AG09309 (cell line): ENCODE measurements at places on chromosomes 6 and 20.

DNA sequence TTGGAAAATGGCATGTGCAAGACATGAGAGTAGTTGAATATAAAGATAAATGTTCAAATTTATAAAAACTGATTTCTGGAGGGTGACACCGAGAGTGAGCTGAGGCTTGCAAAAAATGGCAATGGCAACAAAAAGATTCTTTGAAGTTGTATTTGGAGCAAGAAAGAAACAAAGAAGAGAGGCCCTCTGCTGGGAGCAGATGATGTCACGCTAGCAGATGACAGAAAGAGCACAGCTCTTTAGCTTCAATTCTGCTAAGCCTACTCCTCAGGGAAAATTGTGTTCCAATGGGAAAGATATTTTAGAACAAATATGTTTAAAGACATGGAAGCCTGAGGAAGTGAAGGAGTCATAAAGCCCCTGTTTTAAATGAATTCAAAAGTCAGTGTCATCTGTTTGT is 125.3 kb upstream of the NOX3 start:
- no peak for DNase-seq

GRCh38 chr20:42429761-42430458 is 759.8 kb downstream of the PTPRT start:
- DNase-seq: no peak

DNA sequence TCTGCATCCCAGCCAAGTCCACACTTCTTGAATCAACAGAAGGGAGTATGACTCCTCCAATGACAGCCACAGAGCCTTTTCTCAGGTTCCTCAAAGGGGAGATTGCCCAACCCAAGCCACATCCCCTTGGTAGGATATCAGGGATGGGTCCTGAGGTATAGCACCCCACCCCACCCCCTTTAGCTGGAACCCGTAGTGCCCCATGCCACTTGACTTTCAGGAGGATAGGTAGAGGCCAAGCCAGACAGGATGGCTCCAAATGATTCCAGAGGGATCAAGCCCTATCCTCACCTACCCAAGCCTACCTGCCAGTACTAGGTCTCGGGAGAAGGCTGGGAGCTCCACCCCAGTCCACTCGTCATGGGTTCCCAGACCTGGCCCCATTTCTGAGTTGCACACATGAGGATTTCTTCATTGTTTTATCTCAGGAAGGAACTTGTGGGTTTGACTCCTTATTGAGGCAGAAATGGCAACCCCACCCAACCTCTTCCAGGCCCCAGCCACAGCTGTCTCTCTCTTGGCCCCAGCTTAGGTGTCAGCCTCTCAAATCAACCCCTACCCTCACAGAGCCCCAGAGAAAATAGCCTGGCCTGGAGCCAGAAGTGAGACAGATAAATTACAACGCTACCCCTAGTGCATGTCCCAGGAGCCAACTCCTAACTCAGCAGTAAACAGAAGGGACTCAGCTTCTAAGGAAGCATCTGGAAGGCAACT is 3.6 kb downstream of the CCND3 start:
- DNase-seq: no peak

- DNase-seq: no peak
These were observed 19.1 kb upstream of the TFB1M start for GRCh38 chr6:155333414-155333813.

- no peak for DNase-seq
These were observed 31.8 kb upstream of the ZBP1 start for GRCh38 chr20:57651881-57652605.

DNA sequence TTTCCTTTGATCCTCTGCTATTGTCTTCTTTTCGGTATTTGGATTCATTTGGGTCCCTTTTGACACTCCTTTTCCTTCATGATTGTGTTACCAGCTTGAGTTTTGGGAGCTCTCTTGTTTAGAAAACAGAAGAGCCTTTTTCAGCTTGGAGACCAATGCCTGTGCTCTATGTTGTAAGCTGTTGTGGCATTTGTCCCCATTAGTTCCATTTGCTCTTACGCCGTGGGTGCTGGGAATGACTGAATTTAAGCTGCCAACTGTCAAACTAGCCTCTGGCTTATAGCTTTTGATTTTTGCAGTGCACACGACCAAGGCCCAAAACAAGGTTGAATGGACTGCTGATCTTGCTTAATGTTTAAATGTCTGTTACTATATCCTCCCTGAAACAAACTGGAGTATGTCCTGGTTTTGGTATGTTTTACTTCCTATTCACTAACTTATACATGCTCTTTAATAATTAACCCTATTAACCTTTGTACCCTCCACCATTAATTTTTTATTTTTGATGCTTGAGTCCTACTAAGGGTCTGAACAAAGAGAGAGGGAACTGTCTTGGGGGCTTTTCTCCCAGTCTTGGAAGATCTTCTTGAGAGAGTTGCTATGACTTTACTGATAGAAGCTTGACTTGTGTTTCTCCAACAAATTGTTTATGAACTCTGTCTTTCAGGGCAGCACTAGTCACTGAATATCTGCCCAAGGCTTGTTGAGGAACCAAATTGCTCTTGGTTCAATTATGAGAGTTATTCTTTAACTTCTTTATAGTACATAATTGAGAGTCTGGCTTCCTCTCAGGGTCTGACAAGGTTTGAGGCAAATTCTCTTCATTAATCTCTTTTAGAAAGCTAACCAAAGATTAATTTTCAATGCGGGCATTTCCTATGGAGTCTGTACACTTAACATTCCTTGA is 100.3 kb upstream of the SIRPG start:
- no peak for DNase-seq

- DNase-seq: no peak
These were observed 659.7 kb downstream of the KIF16B start for GRCh38 chr20:15913391-15914025.

DNA sequence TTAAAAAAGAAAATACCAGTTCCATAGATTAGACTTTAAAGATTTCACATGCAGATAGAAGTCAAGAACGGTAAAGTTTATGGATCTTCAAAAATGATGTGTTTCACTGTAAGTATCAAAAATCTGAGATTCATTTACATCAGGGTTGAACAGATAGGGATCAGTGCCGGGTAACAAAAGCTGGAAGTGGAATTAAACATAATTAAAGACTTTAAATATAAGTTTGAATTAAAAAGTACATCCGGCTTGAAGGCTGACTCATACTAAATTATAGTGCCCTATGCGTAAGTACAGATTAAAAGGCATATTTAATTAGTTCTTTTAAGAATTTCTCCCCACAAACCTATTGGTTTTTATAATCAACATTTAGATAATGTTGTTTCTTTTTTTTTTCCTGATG is 312.7 kb downstream of the PRL start:
- DNase-seq: no peak

GRCh38 chr20:50826121-50826520 is 31.3 kb downstream of the BCAS4 start:
- no peak for DNase-seq

GRCh38 chr6:115137910-115138309 is 795.1 kb upstream of the HS3ST5 start:
- DNase-seq: no peak

GRCh38 chr6:25171301-25171700 is 107.9 kb upstream of the CARMIL1 start:
- no peak for DNase-seq

DNA sequence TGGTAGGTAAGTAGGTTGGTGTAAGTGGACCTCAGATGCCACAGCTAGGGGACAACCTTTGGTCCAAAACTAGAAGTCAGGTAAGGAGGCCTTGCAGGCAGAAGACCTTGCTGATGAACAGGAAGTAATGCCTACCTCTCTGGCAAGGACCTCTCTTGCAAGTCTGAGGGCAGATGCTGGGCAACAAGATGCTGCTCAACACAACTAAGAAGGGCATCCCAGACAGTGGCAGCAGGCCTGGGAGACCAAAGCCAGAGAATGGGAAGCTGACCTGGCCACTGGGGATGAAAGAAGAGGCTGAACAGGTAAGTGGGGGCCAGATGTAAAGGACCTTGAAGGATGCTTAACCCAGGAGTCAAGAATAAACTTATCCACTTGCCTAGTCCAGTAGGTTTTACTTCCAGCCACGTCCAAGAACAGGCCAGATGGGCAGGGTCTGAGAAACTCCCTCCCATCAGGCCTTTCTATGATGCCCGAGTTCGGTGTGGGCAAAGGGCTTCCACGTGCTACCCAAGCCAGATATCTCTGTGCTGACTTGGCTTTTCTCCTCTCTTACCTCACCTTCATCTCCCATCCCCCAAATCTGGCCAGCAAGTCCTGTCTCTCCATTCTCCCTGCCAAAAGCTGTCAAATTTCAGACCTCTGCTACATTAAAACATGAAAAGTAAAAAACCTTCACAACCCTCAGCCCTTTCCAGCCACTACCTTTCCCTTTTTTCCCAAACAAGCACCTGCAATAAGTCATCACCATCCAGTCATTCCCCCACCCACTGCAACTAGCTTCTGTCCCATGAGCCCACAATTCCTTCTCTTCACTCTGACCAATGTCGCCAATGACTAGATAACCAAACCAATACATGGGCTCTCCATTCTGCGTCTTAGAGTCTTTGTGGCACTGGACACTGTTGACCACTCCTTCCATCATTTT is 11.5 kb upstream of the PLCG1 start:
- no peak for DNase-seq

- no peak for DNase-seq
These were observed 1379.2 kb upstream of the DEFB115 start for GRCh38 chr20:29878281-29878741.

GRCh38 chr20:64222851-64223525 is 32.6 kb upstream of the PCMTD2 start:
- DNase-seq: no peak

DNA sequence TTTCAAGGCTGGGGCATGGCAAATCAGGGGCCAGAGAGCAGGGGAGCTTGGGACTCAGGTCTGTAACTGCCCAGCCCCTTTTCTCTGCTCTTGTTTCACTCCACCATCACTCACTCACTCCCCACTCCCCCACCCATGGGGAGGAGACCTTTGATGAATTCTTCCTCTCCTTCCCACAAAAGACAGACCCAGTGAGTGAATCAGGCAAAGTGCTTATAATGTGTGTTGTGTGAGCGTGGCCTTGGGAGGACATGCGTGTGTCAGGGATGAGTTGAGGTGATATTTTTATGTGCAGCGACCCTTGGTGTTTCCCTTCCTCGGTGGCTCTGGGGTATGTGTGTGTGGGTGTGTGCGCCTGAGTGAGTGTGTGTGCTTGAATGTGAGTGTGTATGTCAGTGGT is 1.0 kb upstream of the CUL9 start:
- no peak for DNase-seq

DNA sequence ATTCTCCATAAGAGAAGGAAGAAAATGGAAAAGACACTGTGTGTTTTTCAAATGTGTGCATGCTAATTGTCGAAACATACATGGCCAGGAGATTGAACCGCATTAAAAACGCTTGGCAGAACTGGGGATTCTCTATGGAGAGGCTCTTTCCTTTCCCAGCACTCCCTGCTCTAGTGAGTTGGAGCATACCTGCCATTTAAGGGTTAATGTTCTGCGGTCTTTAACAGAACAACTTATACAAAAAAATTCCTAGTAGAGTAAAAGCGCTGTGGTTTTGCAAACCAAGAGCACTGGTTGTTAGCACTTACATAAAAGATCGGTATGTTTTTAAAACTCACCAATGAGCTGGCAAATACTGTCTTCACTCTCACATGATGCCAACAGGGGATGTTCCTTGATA is 1.5 kb downstream of the TAGAP start:
- no peak for DNase-seq

DNA sequence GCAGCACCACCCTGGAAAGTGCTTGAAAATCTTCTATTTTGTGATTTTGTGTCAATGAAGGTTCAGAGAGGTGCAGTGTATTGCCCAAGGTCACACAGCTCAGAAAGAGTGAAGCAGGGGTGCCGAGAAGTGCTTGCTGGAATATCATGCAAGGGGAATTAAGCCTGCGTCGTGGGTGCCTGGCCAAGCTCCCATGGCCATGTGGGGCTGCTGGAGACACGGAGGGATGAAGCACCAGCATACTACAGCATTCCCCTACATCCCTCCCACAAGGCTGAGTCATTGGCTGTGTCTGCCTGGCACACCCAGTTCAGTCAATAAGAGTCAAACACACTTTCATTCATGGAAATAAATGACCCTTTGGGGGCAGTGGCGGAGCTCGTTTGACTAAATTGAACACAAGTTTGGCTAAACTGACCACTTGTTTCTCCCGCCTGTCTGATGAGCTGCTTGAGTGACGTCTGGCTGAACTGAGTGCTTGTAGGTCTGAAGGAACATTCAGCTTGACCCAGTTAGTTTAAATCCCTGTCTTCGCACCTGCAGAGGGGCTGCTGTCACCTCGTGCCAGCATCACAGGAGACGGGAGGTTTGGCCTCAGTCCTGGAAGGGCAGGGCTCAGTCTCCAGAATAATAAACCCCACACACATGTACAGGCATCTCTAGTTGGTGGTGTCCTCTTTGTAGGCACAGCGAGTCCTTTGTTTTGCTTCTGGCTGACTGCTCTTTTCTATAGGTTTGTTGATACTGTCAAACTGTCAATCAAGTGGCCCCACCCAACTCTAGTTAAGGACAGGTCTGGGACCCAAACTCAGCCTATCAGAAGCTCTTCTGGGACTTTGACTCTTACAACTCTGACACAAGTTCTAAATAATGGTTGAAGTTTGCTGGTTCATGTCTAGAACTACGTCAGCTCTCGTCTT is 8.4 kb upstream of the TGM2 start:
- DNase-seq: peak; percentile 74

DNA sequence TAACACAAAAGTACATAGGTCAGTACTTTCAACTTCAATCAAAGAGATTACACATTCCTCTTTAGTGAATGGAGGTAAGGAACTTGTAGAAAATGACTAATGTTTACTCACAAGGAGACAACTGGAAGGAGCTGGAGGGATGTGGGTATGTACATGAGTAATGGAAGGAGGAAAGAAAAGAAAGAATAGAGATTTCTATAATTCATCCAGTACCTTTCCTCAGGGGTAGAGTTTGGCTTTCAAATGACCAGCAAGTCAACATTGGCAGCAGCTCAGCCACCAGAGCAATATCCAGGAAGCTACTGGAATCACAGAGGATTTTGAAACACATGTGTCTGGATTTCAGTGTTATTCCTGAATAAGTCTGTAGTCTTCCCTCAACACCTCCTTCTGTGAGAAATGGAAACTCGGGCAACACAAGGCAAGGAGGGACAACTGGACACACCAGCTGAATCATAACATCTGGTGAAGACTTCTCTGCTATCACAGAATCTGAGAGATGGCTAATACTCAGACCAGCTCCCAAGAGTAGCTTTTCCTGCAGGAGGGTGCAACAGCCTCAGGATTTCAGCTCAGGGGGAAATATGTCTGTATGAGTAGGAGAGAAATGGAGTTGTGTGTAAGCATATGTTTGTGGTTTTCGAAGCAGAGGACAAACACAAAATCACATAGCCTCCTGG is 98.8 kb downstream of the HAO1 start:
- DNase-seq: peak; percentile 13
